ENCODE measurements at places on chromosomes 2 and 18.

DNA sequence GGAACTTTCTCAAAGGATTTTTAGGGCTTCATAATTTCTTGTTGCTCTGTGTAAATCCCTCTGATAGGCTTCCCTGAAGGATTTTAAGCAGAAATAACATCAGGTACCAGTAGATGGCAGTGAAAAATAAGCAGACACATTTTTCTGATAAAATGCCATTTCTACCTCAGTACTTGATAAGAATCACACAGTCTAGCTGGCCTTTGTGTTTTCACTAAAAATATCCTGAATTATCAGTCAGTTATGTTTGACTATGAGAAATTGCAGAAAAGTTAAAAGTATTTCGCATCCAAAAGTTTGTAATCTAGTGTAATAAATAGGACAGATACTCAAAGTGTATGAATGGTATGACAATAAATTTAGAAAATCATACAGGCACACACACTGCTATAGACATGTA is 68.7 kb downstream of the DNAJC10 start:
- DNase-seq: no peak

GRCh38 chr2:86621280-86621943 is 2.3 kb downstream of the RNF103 start:
- DNase-seq: no peak

DNA sequence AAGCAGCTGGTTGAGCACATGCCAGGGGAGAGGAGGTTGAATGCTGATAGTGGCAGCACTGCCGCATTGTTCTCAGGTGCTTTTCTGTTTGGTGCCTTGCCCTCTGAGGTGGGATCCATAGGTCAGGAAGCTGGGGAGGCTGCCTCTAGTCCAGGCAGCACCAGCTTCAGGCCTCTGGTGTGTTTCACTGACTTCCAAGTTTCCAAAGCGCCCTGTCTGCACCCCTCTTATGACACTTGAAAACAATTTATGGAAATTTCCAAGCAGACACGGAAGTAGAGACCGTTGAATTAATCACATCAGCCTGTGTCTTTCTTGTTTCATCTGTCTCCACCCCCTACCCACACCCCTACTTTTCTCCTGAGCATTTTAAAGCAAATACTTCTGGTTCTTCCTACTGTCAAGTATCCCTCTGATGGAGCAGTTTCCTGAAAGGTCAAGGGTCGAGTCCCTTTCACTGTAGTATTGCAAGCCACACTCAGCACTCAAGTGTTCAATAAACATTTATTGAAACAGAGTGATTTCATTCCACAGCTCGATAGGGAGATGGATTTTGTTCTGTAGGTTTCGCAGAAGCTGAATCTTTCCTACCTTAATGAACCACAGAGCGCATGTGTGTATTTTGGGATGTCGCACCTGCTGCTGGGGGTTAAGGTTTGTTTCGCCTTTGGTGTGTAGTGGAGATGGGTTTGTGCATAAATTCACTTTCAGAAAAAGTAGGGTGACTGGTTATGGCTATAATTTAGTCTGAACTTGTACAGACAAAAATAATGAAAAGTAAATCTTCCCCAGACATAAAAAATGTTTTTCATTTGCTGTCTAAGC is 21.4 kb downstream of the DGKD start:
- DNase-seq: no peak

DNA sequence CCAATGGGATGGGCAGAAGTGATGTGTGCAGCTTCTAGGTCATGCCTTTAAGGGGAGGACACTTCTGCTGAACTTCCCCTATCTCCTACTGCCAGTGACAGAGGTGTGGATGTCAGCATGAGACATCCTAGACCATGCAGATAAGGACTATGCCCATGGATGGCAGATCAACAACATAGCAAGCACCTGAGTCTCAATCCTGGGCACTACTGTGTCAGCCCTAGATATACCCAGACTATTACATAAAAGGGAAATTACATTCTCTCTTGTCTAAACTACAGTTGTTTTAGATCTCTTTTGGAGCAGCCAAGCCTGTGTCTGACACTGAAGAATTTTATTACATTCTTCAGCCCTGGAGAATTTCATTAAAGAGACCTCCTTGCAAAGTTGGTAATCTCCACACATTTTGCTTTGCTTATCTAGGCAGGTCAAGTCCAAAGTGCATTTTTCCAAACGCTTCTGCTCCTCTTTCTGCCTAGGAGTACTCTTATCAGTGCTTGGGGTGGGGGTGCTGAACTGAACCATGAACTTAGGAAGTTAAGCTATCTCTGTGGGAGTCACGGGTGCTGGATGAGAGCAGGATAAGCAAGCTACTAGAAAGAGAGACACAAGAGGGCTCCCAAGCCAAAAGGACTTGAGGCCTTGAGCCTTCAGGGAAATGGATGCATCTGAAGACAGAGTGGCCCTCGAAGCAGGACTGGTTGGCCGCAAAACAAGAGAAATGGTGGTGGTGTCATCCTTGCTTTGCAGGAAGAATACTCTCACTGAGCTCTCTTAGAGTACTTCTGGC is 95.2 kb upstream of the SPRED2 start:
- DNase-seq: no peak

- DNase-seq: no peak
These were observed 241.9 kb upstream of the PXDN start for GRCh38 chr2:1986166-1986565.

DNA sequence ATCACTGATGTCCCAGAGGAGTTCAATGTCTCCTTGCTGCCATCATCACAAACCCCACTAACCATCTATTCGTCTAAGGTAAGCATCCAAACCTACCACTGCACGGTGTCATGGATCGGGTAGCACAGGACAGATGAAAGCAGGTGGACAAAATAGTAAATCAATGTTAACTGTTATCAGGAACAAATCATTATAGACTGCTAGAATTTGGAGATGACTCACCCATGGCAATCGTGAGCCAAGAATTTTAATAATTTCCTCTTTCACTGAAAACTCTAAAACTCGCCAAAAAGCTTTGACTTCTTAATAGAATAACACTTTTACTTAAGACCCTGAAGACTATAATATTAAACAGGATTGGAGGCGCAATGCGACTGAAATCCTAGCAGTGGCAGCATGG is 33.7 kb upstream of the BZW1 start:
- DNase-seq: no peak

DNA sequence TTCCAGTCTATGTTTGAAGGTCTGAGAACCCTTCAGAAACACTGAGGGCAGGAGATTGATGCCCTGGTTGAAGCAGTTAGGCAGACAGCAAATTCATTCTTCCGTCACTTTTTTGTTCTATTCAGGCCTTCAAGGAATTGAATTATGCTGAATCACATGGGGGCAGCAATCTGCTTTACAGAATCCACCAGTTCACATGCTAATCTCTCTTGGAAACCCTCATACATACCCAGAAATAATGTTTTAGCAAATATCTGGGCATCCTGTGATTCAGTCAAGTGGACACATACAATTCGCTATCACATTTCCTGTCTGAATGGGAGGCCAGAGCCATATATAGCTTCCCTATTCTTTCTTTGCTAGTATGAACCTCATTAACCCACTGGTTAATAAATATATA is 301.4 kb upstream of the CNTNAP5 start:
- DNase-seq: no peak

GRCh38 chr2:113079131-113079530 is 11.4 kb downstream of the IL1F10 start:
- DNase-seq: no peak

- DNase-seq: no peak
These were observed at the start of gene FBLN7 for GRCh38 chr2:112138159-112139032. Gene FBLN7, plus strand, starts transcription at chr2:112138385. Its CDS starts 271 bp downstream, at chr2:112138656.

DNA sequence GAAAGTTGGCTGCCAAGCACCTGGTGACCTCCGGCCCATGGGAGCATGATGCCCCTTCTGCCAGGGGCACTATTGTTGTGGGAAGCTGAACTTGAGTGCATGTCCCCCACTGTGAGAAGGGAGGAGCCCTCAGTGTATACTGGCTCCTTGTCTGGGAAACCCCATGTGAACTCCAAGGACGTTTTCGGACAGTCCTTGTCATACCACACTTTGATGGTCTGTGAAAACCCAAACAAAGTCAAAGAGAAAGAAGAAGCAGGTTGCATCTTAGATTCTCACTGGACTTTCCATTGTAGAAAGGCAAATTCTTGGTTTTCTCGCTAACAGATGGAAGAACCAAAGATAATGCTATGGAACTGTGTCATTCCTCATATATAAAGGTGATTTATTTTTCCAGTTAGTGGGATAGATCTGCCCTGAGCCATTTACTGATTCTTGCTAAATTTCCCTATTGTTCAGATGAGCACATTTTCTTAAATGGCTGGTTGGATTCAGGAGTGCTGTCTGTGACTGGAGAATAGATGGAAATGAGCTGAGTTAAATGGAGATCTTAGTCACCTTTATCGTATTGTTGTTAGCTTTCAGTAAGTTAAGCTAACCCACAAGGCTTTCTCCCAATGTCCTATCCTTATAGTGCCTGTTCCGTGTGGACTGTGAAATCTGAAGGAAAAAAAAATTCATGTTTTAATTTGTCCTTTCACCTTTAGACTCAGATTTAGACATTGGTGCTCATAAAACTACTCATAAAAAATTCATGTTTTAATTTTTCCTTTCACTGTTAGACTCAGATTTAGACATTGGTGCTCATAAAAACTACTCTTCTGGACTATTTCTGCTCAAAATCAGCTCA is 166.6 kb downstream of the ACTR3 start:
- DNase-seq: no peak

GRCh38 chr18:23049698-23050373 is 85.4 kb upstream of the CABLES1 start:
- no peak for DNase-seq

- DNase-seq: no peak
These were observed 948 bp upstream of the GATA6 start for GRCh38 chr18:22168360-22168921.

DNA sequence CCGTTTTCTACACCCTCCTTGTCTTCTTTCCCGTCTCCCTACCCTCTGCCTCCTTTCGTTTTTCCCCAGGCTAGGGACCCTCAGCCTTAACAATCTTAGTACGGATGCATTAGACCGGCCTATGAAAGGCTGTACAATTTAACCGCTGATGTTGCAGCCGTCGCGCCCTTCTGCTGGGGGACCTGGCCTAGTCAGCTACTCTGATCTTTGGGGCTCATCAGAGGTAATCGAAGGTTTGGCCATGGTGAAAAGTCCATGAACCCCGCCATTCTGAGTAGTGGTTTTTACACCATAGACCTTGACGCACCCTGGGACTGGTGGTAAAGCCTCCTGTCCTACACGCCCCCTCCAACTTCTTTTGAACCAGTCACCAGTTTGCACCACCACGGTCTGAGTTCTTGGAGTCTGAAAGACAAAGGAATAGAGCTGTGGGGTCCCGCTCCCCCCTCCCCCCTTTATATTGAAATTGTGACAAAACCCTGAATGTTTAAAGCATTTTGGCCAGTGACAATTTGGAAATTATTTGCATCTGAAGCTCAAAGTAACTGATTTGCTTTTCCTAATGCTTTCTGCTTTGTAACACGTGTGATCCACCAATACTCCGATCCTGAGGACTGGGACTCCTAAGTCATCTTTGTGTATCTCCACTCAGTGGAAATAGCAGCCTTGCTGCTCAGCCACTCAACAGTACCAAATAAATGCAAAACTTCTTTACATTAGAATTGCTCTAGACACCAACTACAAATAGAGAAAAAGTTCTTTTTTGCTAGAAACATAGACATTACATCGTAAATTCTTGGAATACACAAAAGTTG is 642 bp upstream of the SRSF7 start:
- DNase-seq: no peak

- DNase-seq: no peak
These were observed 10.7 kb upstream of the GYPC start for GRCh38 chr2:126645211-126645618.

DNA sequence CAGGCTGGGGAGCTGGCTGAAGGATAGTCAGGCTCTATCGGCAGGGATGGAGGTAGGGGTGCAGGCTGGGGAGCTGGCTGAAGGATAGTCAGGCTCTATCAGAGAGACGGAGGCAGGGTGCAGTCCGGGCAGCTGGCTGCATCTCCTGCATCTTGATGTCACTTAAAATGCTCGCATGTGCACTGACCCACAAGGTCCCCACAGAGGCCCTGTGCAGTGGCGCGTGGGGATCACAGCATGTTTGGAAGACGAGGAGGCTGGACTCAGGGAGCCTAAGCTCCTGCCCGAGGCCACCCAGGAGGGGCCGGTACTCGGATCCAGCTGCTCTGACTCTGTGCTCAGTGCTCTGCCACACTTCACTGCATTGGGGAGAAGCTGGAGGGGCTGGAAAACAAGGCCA is 189.0 kb upstream of the HDAC4 start:
- DNase-seq: no peak

GRCh38 chr2:224110811-224111210 is 71.7 kb upstream of the SERPINE2 start:
- DNase-seq: no peak

GRCh38 chr2:198405311-198405710 is 600.9 kb downstream of the PLCL1 start:
- DNase-seq: no peak

DNA sequence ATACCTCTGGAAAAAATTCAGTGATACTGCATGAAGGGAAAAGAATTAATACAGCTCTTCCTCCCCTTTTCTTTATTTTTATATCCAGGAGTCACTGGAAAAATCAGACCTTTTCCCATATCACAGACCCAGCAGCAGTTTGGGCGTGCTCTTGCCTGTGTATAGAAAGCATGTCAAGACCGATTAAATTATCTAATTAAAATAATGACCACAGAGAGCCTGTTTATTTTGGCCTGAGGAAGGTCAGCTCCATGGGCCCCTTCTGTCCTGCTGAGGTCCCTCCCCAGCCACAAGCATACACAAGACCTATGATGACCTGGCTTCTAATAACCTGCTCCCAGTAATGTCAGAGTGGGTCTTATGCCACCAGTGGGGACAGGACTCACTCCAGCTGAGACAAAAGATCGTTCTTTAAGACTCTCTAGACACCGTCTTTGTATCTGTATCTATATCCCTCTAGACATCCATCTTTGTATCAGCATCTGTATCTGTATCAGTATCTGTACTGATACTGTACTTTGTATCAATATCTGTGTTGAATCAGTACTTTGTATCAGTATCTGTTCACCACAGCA is 147.8 kb downstream of the VAPA start:
- DNase-seq: no peak

- no peak for DNase-seq
These were observed 282.7 kb downstream of the PARD3B start for GRCh38 chr2:204827701-204828590.
